ENCODE measurements at places on chromosomes 7 and 10. TPM values are rescaled to one million over a fixed set of nuclear protein-coding genes. Genes with fewer than 3 reads are reported as not detected.

Gene TFEC
- total RNA-seq = not detected

Gene ANXA8
- total RNA-seq = 0.19 TPM

Gene MNX1
- not detected for total RNA-seq

Gene INHBA
- 47.5 TPM for total RNA-seq

Gene TRPV5
- not detected for total RNA-seq

Gene CH25H
- 1.4 TPM for total RNA-seq

Measured in regular cardiac myocyte (primary cell).